D341Med (cell line): ENCODE measurements at places on chromosomes 5 and 9.
A peak's percentile ranks its signal among the peaks of the same experiment; 100 is the strongest.

DNA sequence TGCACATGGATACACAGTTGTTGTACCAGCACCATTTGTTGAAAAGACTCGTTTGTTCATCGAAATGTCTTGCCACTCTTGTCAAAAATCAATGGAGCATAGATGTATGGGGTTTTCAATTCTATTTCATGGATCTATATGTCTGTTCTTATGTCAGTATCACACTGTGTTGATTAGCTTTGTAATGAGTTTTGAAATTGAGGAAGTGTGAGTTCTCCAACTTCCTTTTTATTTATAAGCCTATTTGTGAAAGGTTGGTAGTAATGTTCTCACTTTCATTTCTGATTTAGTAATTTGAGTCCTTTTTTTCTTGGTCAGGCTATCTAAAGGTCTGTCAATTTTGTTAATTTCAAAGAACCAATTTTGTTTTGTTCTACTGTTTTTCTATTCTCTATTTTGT, 26.1 kb downstream of the ZNF510 start:
- DNase-seq = no peak

DNA sequence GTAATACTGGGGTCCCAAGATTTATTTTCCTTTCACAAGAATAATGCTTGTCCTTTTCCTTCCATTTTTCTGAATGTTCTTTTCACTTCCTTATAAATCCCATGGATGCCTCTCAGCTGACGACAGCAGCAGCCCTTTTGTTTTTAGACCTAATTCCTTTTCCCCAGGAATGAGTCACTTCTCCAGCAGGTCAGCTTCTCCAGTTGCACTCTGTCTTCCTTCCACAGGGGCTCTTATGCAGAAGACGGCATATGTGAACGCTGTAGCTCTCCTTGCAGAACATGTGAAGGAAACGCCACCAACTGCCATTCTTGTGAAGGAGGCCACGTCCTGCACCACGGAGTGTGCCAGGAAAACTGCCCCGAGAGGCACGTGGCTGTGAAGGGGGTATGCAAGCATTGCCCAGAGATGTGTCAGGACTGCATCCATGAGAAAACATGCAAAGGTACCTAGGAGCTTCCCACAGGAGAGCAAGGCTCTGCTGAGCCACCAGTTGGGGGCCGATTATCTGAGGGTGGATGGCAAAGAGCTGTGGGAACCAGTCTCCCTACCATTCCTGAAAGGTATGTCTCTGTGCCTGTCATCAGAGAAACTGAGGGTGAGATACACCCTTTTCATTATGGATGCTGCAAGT, 72.9 kb downstream of the RFK start:
- peak; percentile 35 for DNase-seq

DNA sequence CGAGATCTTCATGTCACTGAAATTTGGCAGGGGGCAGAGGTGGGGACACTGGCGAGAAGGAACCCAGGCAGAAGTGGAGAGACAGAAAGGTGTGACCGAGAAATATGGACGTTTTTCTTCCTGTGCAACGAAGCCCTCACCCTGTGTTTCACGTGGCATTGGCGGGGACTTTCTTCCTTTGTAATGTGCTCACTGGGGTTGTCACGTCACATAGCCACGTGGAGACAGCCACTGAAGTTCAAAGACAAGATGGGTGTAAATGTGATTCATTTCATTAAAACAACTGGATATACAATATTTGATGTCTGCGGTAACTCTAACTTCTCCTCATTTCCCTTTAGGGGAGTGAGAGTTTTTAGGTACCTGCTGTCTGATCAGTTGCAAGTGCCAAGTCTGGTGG, 225.7 kb downstream of the FSTL4 start:
- DNase-seq = no peak

GRCh38 chr9:91582181-91582580, 158.5 kb upstream of the NFIL3 start:
- no peak for DNase-seq

GRCh38 chr9:91919621-91920020, 30.4 kb downstream of the ROR2 start:
- DNase-seq = no peak

DNA sequence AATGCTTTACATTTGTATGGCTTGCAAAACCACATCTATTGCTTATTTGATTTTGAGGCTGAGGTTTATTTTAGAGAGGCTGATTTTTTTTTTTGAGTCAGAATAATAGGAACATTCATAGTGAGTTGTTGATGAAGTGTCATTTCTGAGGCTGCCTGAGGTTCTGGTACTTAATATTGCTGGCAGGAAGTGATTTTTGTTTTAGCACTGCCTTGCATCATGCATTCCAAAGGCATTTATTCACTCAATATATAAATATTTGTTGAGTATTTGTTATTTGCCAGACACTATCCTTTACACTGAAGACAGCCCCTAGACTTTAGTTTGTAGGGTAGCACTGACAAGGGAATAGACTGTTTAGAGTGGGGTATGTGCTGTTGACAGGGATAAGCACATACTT, 2.7 kb downstream of the RNF20 start:
- no peak for DNase-seq

GRCh38 chr5:18687429-18687828, 1053.2 kb downstream of the TAF11L14 start:
- no peak for DNase-seq

DNA sequence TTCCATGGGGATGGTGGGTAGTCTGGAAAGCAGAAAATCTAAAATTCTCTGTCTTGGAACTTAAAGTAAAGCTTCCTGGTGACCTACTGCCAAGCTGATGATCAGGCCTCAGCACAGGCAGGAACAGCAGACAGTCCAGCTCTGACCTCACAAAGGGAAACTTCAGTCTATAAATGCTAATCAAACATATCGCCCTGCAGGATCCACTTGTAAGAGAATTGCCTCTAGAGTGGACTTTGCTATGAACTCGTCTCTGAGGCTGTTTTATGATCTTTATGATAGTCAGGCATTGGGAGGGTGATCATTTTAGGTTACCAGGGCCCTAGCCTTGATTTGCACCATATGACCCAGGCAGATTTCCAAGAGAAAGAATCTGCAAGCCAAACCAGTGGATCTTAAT, 67.6 kb upstream of the SELENOP start:
- no peak for DNase-seq

DNA sequence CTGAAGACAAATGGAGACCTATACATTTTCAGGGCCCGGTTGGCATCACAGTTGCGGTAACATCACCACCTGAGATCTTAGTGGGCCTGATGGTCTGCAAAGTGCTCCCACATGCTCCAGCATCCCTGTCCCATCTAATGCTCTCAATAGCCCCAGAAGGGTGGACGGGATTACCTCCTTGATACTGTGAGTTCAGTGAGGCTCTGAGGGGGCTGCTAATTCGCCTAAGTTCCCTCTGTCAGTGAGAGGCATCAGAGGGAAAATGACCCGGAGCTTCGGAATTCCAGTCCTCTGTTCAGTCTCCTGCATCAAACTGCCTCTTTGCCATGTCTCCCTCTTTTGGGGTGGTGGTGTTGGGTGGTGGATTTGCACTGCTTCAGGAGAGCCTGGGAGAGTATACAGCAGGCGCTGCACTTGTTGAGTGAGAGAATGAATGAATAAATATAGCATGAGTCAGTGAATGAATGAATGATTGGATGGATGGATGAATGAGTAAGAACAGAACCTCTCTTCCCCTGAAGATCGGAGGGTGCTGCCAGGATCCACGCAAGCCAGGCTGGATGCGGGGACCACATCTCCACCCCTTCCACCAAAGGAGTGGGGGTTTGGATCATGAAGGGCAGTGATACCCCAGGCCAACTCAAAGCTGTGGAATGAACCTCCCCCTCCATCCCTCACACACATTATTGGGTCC, 141.0 kb downstream of the GABBR2 start:
- DNase-seq = no peak

GRCh38 chr5:107952450-107952849, 281.7 kb upstream of the EFNA5 start:
- no peak for DNase-seq

- DNase-seq = no peak
These were observed 125.3 kb upstream of the ABCA1 start for GRCh38 chr9:105053209-105053652.
